ENCODE measurements at places on chromosomes 5 and 9.

DNA sequence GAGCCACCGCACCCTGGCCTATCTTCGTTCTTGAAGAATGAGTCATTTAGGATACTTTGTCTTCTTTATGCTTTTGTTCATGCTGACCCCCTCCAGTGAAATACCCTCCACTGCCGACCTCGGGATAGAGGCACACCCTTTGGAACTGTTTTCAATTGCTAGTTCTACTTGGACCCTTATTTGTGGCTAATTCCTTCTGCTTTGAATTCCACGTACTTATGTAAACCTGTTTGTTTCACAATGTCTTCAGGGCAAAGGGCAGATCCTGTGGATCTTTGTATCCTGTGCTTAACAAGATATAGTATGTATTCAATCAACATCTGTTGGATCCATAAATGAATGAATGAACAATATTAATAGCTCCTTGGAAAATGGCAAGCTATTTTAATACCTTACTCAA, 19.6 kb upstream of the AOPEP start:
- DNase-seq, result no peak

- no peak for DNase-seq
Observed at GRCh38 chr9:99002706-99003105, 59.0 kb downstream of the COL15A1 start.

DNA sequence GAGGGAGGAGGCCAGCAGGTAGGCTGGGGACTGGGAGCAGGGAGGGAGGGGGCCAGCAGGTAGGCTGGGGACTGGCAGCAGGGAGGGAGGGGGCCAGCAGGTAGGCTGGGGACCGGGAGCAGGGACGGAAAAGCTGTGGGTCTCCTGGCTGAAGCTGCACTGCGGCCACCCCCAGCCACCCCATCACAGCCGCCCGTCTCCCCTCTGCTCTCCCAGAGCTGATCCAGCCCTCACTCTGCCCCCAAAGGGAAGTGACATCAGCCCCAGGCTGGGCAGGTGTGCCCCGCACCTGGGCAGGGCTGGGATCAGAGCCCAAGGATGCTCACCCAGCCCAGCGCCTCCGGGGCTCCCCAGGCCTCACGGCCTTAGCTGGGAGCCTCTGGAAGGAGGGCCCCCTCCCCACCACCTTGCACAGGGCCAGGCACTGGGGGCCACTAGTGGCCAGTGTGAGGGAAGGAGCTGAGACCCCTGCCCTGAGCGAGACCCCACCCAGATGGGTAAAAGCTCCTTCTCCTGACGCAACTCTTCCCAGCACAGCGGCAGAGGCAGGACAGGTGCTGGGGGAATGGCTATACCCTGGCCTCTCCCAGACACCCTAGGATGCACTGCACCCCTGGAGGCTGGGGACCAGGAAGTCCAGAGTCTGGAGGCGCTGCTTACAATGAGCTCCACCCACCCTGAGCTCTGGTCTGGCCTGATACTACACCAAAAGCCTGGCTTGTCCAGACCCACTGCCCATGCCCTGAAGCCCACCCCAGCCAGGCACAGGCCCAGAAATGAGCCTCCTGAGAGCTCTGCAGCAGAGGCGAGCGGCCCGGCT, 11.6 kb downstream of the AGPAT2 start:
- no peak for DNase-seq

DNA sequence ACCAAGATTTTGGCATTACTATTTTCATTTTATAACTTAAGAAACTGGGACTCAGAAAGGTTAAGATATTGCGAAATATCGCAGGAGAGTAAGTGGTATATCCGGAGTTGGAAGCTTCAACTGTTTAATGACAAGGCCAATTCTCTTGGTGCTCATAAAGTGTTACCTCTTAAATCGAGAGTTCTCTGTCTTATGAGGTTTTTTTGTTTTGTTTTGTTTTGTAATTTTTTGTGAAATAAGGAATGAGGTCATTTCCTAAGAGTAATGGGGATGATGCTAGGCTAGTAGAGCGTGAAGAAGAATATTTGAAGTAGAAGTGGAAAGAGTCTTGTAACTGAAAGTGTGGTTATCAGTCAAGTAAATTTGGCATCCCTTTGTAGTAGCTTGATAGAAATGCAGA, 183.2 kb upstream of the DAB2 start:
- no peak for DNase-seq

DNA sequence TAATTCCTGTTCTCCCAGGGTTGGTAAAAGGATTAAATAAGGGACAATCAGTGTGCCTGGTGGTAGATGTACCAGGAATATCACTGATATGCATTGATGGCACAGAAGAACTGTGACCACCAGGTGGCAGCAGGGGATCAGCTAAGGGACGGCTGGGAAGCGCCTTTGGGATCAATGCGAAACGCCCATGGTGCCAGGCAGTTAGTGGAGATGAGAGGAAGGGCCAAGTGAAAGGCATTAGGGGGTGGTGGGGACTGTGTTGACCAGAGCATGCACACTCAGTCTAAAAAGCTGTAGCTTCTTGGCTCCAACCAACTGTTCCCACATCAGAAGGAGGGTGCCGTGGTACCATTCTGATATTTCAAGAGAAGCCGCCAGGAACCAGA, 55.6 kb downstream of the ARHGEF37 start:
- DNase-seq, result peak; percentile 26

GRCh38 chr9:134961331-134962064, 43.8 kb upstream of the FCN1 start:
- DNase-seq, result no peak

DNA sequence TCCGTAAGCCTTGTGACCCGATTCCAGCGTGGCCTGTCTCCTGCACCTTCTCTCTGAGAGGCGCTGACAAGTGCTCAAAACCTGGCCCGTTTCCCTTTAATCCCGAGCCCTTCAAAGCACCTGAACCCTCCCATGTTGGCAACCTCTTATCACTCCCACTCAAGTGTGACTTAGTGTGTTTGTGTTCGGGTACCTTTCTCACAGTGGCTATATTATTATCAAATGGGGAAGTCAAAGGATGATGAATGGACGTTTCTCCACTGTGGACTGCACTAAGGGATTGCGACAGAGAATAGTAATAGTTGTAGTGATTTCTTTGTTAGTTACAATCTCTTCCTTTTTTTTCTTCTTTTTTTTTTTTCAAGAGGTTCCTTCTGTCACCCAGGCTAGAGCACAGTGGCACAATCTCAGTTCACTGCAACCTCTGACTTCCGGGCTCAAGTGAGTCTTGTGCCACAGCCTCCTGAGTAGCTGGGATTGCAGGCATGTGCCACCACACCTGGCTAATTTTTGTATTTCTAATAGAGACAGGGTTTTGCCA, 65.4 kb upstream of the TNFSF8 start:
- DNase-seq, result no peak

GRCh38 chr5:143635146-143635752, 176.7 kb upstream of the HMHB1 start:
- DNase-seq, result no peak

- no peak for DNase-seq
Observed at GRCh38 chr9:87564111-87564510, 66.4 kb downstream of the DAPK1 start.

Measured in stimulated activated CD8-positive, alpha-beta memory T cell treated with anti-CD3 and anti-CD28 coated beads, Interleukin-7, amount 100 ng/mL, for 1 hour (primary cell).